ENCODE measurements at places on chromosomes 7 and 10.

GRCh38 chr7:33024189-33024757 is 38.3 kb downstream of the NT5C3A start:
- DNase-seq, result no peak

- no peak for DNase-seq
These were observed 115.2 kb upstream of the PCGF5 start for GRCh38 chr10:91105269-91105668.

DNA sequence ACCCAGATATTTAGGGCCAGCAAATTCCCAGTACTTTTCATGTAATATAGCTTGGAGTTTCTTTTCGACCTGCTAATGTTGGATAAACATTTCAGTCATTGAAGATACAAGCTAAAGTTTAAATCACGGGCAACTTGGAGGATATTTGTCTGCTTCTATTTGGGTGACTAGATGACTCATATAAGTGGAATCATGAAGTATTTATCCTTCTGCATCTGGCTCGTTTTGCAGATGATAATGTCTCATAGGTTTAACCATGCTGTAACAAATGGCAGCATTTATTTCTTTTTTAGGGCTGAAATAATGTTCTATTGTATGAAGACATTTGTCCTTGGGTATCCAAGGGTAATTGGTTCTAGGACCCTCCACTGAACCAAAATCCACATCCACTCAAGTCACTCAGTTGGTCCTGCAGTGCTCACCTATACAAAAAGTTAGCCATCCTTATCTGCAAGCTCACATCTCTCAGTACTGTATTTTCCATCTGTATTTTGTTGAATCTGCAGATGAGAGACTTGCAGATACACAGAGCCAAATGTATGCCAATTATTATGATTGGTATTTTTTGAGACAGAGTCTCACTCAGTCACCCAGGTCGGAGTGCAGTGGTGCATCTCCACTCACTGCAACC is 187.2 kb upstream of the CSTF2T start:
- DNase-seq, result peak; percentile 74

- no peak for DNase-seq
These were observed 3.9 kb upstream of the MLLT10 start for GRCh38 chr10:21530168-21530567.

DNA sequence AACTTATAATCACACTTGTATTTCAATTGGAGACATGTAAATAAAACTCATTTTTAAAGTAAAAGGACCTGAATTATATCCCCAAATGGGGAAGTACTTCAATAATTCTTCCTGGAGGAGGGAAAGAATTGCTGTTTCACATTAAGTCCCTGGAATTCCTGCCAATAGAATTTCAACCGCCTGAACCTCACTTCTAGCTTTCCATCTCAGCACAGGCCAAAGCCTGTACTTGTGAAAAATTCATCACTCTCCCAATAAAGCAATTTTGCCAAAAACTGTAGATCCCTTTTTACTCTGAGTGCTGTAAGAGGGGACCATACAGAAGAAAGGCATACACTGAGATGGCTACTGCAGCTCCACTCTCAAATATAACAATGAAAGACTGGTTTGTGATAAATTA is 54.8 kb downstream of the CADPS2 start:
- no peak for DNase-seq

- DNase-seq, result peak; percentile 5
These were observed 487.4 kb upstream of the CELF2 start for GRCh38 chr10:10530313-10530712.

GRCh38 chr10:70851597-70852475 is 36.1 kb downstream of the SGPL1 start:
- DNase-seq, result no peak

DNA sequence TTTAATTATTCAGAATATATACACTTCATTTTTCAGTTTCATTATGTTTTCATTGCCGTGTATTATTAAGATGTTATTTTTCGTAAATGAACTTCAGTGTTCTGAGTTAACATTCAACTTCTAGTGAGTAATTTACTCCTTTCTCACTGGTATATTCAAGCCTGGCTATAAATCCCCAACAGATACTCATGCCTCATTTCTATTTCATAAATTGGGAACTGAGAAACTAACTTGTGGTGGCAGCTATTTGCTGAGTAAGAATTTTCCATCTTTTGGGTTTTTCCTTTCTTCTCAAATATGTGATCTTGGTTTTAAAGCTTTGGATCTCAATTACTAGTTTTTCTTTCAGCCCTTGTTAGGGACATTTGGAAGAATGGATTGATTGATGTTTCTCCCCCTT is 281.1 kb downstream of the CDK14 start:
- peak; percentile 30 for DNase-seq

DNA sequence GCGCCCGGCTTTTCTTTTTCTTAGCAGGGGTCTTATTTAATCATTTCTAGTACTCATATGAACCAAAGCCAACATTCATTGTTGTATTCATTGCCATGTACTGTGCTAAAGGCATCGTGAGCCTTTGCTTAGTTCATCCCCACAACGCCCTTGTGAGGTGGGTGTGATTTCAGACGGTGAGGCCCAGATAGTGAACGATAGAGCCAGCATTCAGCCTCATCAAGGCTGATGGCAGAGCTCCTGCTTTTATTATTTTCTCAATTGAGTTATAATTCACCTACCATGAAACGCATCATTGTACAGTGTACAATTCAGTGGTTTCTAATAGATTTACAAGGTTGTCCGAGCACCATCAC is 50.1 kb downstream of the HK1 start:
- no peak for DNase-seq

- no peak for DNase-seq
These were observed 62.8 kb downstream of the ADARB2 start for GRCh38 chr10:1674501-1674900.

DNA sequence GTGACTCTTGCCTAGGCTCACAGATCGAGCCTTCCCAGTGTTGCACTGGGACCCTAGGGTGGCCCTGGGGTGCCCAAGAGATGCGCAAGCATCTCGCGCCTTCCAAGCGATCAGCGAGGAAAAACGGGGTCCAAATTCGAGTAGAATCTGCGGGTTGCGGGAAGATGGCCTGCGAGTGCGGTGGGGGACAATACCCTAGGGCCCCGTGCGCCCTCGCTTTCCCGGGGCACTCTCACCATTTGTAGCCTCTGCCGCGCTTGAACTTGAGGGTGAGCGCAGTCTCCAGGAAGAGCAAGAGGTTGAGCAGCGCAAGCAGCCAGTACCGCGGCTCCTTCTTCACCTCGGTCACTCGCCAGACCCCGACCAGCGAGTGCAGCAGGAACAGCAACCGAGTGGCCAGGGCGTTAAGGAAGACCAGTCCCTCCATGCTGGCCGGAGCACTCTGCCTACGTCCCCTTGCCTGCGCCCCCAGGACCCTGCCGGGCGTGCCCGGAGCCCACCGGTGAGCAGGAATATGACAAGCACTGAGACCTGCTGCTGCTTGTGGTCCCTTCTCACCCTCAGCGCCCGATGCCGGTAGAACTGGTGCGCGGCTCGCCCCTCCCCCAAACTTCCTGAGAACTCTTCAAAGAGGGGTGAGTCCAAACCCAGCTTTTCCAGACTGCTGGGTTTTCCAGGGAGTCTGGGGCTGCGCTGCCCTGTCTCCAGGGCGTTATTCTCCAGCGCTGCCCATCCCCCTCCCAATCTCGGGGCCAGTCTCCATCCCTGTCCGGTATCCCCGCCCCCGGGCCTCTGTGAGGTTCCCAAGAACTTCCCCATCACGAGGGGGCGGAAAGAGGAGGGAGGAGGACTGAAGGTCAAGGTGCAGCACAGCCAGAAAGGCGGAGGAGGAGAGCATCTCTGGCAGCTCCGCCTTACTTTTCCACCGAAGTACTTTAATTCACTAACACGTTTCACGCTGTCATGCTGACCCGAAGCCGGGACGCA is at the start of gene TMEM26:
TSS of gene TMEM26 (minus strand) at position 727 of the 987 bp plus-strand sequence. CDS start at position 427, 300 bp downstream.
- DNase-seq, result peak; percentile 32

DNA sequence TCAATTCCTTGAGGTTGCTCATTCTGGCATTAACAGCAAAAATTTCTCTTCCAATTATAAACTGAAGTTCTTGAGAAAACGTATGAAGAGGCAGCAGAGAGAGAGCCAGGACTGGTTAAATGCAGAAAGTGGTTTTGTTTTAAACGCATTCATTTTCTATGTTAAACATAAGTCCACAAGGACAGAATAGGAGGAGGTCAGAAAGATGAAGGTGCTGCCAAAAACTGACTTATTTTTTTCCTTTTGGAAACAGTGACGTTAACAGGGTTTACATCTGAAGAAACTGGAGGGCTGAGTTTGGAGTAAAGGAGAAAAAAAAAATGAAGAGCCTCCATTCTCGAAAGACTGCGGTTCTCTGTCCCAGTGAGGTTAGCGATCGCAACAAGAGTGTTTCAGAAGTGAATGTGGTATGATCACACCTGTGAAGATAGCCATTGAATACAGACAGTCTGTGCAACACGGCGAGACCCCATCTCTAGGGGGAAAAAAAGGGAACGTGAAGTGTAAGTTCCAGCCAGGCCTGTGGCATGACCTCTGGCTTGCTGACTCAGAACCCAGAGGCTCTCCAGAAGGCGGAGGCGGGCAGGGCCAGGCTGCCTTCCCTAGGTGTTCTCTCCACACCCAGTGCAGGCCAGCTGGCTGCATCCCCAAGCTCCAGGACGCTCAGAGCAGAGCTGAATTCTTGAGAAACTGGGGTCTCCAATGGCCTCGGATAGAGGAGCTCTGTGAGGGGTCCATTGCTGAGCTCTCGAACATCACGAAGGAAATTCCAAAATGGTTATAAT is 84.0 kb downstream of the CHST15 start:
- DNase-seq, result no peak

GRCh38 chr7:145016068-145016467 is 180.2 kb upstream of the TPK1 start:
- no peak for DNase-seq

GRCh38 chr7:85602196-85602595 is 415.3 kb upstream of the SEMA3D start:
- no peak for DNase-seq

DNA sequence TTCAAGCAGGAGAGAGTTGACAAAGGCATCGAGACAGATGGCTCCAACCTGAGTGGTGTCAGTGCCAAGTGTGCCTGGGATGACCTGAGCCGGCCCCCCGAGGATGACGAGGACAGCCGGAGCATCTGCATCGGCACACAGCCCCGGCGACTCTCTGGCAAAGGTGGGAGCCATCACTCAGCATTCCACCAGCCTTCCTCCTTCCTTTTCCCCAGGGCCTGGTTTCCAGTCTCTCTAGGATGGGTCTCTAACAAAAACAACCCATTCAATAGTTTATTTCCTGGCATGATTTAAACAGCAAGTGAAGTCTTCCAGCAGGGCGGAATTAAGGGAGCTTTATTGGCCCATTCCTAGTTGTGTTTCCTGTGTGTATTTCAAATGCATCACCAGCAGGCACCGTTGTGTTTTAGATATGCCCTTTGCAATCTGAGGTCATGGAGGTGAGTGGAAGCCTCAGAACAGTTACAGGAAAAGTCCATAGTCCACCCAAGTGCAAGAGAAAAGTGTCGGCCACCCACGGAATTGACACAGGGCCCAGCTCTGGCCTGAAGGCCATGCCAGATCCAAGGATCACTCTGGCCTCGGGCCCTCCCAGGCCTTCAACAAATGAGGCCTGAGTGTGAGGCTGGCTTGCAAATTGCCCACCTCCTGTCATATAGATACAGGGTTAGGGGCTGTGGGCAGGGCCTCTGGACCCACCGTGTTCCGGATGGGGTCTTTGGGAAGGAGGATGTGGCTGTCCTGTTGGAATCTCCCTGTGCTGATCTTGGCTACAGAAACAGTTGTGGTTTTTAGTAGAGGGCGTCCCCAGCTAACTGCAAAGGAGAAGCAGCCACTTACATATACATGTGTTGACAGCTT is 46.9 kb upstream of the TRIM8 start:
- no peak for DNase-seq

GRCh38 chr10:78889536-78890063 is 179.2 kb upstream of the ZMIZ1 start:
- no peak for DNase-seq

GRCh38 chr10:79266543-79267312 is 80.5 kb upstream of the PPIF start:
- DNase-seq, result peak; percentile 91

DNA sequence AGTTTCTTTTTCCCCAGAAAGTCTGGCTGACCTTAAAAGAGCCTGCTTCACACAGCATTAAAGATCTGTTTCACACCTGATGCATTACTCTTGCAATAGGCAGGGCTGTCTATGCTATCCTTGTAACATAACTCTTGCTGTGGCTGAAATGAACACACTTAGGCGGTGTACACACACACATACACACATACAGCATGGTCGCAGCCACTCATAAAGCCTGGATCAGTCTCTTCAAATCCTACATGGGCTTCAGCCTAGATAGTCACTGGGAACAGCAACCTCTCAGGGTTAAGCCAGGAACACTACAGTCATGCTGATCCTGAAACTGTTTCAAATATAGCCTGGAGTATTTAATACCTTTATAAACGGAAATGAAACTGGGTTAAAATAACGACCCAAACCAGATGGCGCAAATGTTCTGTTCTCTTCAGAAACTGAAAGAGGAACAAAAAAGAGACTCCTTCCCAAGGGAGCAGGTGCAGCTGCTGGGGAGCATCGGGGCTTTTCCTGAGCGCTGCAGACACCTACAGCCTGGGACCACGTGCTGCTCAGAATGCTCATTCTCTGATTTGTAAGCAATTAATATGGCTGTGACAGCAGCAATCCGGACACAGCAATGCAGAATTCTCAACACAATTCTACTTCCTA is 61.0 kb upstream of the SFMBT2 start:
- DNase-seq, result no peak

- no peak for DNase-seq
These were observed 5.5 kb upstream of the CACUL1 start for GRCh38 chr10:118760265-118760664.

Measured in fibroblast of skin of abdomen (primary cell).